ENCODE measurements at places on chromosomes 1 and 21.

DNA sequence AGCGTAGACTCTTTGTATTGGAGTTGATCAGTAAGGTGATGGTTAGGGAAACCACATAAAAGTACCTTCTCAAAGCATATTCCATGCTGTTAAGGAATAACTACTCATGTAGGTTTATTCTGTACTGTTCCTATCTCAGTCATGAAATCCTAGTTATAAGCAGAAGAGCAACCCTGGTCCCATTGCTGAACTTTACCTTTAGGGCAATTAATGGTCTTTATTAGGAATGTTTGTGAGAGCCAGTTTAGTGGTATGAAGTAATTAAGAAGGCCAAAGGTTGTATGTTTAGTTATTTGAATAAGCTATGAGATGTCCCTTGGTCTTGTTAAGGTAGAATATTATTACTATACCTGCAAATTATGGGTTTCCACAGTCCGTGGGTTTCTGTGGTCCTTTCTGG is 44.0 kb downstream of the ACP6 start:
- DNase-seq: no peak

- no peak for DNase-seq
Observed at GRCh38 chr21:41232013-41232412, 64.1 kb downstream of the BACE2 start.

DNA sequence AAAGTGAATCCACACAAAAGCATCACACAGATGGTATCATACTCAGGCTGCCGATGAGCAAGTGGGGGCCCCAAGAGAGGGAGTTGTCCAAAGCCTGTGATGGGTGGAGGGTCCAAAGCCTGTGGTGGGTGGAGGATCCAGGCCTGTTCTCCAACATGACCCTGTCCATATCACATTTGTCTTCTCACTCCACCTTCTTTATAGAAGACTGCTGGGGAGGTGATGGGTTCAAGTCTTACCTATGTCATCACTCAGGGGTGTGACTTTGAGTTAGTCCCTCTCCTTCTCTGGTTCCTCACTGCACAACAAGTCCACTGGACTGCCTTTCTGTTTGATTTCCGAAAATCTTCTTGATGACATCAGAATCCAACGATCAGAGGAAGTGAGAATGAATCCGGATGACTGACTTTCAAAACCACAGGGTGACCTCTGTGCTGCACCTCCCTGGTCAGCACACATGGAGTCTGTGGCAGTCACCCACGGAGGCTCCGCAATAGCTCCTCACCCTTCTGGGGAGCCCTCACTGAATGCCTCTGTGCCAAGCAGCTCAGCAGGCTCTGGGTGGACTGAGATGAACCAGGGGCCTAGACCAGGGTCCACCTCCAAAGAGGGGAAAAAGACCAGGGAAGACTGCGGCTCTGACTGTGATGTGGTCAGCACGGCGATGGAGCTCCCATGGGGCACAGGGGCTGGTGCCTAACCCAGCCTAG is 166.8 kb downstream of the HIVEP3 start:
- DNase-seq: peak; percentile 34

DNA sequence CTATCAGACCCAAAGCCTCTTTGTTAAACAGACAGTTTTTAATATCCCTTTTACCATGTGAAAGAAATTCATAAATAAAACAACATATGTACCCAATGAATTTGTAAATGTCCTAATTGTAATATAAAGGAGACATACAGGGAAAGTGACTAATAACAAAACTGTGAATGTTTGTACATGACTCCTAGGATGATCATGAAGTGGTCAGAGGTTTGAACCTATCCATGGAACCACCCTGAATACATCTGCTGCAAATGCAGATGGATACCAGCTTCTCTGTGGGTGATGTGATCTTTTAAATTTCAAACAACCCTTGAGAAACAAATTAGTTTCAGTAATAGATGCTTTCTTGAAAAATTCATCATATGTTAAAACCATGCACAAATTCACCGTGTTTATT is 16.7 kb upstream of the ACBD3 start:
- no peak for DNase-seq

- DNase-seq: peak; percentile 62
Observed at GRCh38 chr1:150621497-150622302, 7.7 kb downstream of the ENSA start.

GRCh38 chr1:30888391-30888790 is 20.2 kb downstream of the SDC3 start:
- no peak for DNase-seq

GRCh38 chr1:54328066-54328636 is 78.0 kb downstream of the SSBP3 start:
- DNase-seq: no peak

- no peak for DNase-seq
Observed at GRCh38 chr21:43918385-43918947, 53.4 kb downstream of the AGPAT3 start.

Measured in KBM-7 (cell line).